ENCODE measurements at places on chromosomes 6 and 20. TPM values are rescaled to one million over a fixed set of nuclear protein-coding genes. Genes with fewer than 3 reads are reported as not detected.

GRCh38 chr6:137473598-137473997 is 20.6 kb downstream of the OLIG3 start:
- H3K27ac ChIP-seq: no peak overlapping the region
- no peaks in the 10 kb centered on the region for H3K4me1 ChIP-seq
- H3K36me3 ChIP-seq: no peaks in the 10 kb centered on the region
- no peak for DNase-seq

- H3K4me3 ChIP-seq: no peak overlapping the region
- no peak for DNase-seq
- H3K4me1 ChIP-seq: no peaks in the 10 kb centered on the region
- H3K27ac ChIP-seq: no peak overlapping the region
- no peaks in the 10 kb centered on the region for H3K27me3 ChIP-seq
Measured at GRCh38 chr6:54390362-54390761, 82.1 kb downstream of the TINAG start.

DNA sequence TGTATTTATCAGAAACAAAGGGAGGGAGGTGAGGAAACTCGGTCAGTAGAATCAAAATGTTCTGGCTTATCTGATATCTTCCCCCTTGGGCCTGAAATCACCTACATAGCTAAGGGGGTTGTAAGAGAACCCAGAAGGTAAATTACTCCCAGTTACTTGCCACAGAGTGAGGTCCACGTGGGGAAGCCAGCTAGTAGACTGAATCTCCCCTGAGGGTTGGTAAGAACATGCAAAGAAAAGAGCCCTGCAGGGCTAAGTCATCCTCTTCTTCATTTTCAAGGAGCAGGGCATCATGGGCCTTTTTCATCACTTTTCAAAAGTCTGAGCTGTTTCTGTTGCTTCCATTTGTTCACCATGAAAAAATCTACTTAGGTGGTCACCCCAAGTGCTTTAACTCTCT is 115.4 kb downstream of the QRSL1 start:
- H3K4me3 ChIP-seq: no peak overlapping the region
- no peaks in the 10 kb centered on the region for H3K36me3 ChIP-seq
- H3K27ac ChIP-seq: no peak overlapping the region
- no peak for DNase-seq
- H3K4me1 ChIP-seq: peaks cover 2% of the 10 kb centered on the region

GRCh38 chr6:166354143-166354542 is 11.8 kb upstream of the SFT2D1 start:
- H3K4me1 ChIP-seq: no peaks in the 10 kb centered on the region
- H3K27ac ChIP-seq: no peak overlapping the region
- DNase-seq: no peak
- no peaks in the 10 kb centered on the region for H3K27me3 ChIP-seq
- no peaks in the 10 kb centered on the region for H3K36me3 ChIP-seq

- no peak for DNase-seq
- H3K4me3 ChIP-seq: no peak overlapping the region
- H3K27ac ChIP-seq: no peak overlapping the region
- H3K4me1 ChIP-seq: no peaks in the 10 kb centered on the region
- no peaks in the 10 kb centered on the region for H3K36me3 ChIP-seq
Measured at GRCh38 chr6:24458941-24459340, 30.4 kb downstream of the GPLD1 start.

GRCh38 chr6:137743493-137743892 is 123.6 kb upstream of the TNFAIP3 start:
- H3K4me1 ChIP-seq: no peaks in the 10 kb centered on the region
- H3K36me3 ChIP-seq: no peaks in the 10 kb centered on the region
- H3K27ac ChIP-seq: no peak overlapping the region
- no peak overlapping the region for H3K4me3 ChIP-seq
- DNase-seq: no peak

Gene PNLDC1
- 0.21 TPM for polyA plus RNA-seq

Gene FERMT1
- 4.5 TPM for polyA plus RNA-seq

Gene ENPP5
- 7.7 TPM for polyA plus RNA-seq

Gene GABBR1
- polyA plus RNA-seq: 112 TPM

Gene SFTA2
- 18.9 TPM for polyA plus RNA-seq

Gene TMEM63B
- polyA plus RNA-seq: 35.6 TPM

Gene BPIFA1
- not detected for polyA plus RNA-seq
